ENCODE measurements at places on chromosomes 2 and 18.

GRCh38 chr2:72781480-72781879 is 44.4 kb downstream of the EXOC6B start:
- peaks cover 2% of the 10 kb centered on the region for H3K4me1 ChIP-seq
- H3K36me3 ChIP-seq: peaks cover 7% of the 10 kb centered on the region
- H3K4me3 ChIP-seq: no peak overlapping the region

DNA sequence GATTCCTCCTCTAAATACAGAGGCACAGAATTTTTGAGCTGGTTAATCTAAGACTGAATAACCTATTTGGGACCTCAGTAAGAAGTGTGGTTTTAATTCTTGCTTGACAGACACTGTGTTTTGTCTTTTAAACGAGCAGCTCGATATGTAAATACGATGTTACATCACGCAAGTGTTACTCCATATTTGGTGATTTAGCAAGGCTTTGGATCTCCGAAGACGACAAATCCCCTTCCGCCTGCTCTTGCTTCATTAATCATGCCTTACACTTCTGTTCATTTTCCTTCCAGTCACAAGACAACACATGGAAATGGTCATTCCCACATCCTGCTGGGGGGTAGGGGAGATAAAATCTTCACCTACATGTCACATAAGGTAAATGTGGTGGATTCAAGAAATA is 9.4 kb downstream of the BCL11A start:
- peaks cover 46% of the 10 kb centered on the region for H3K27me3 ChIP-seq
- H3K4me1 ChIP-seq: peaks cover 16% of the 10 kb centered on the region
- no peak overlapping the region for H3K27ac ChIP-seq
- H3K36me3 ChIP-seq: no peaks in the 10 kb centered on the region
- no peak for DNase-seq

DNA sequence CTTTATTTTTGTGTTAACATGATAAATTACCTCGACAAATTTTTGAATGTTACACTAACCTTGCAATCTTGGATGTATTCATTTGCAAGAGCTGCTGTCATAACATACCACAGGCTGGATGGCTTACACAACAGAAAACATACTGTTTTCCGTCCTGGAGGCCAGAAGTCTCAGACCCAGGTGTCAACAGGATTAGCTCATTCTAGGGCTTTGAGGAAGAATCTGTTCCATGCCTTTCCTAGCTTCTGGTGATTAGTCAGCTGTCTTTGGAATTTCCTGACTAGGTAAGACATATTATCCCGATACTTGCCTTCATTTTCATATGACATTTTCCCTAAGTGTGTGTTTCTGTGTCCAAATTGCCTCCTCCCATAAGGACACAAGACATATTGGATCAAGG is 188.6 kb upstream of the CDH19 start:
- no peaks in the 10 kb centered on the region for H3K4me1 ChIP-seq
- H3K4me3 ChIP-seq: no peak overlapping the region
- no peak for DNase-seq

DNA sequence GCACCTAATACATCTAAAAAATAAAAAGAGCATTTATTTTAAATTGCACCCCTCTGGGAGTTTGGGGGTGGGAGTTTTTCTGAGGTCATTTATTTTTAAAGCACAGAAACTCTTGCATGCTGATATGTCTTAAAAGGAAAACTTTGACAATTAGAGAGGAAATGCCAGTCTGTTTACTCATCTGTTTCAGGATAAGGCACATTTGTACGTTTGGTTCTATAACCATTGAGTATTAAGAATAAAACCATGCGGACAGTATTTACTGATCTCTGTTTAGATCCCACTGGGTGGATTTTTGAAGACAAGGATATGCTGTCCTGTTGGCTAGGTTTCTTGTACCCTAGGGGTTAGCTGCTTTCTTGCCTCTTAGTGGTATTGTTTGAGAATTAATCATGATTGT is 122.9 kb downstream of the TANC1 start:
- no peak for DNase-seq
- peaks cover 54% of the 10 kb centered on the region for H3K4me1 ChIP-seq
- H3K36me3 ChIP-seq: peaks cover 6% of the 10 kb centered on the region

GRCh38 chr2:112174383-112174782 is 36.2 kb downstream of the FBLN7 start:
- H3K4me3 ChIP-seq: no peak overlapping the region
- no peak overlapping the region for H3K27ac ChIP-seq
- H3K27me3 ChIP-seq: no peaks in the 10 kb centered on the region
- peaks cover 2% of the 10 kb centered on the region for H3K4me1 ChIP-seq
- DNase-seq: no peak

DNA sequence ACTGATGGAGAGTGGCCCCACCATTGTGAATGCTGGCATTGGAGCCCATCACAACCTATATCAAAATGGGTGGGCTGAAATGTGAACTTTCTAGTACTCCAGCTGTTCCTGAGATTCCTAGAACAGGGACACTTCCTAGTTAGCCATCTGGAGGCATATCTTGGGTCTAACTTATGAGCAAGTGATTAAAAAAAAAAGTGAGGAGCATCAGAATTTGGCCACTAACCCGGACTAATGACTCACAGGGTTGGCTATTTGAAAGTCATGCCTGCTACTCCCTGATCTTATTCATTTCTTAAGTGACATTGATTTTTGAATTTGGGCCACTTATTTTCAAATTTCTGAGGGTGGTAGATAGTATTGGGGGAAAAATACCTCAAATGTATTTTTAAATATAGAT is 216.6 kb downstream of the HRH4 start:
- no peak overlapping the region for H3K27ac ChIP-seq
- H3K4me3 ChIP-seq: no peak overlapping the region
- no peak for DNase-seq
- no peaks in the 10 kb centered on the region for H3K36me3 ChIP-seq

GRCh38 chr2:200208041-200208440 is 98.5 kb upstream of the SPATS2L start:
- H3K27me3 ChIP-seq: peaks cover 4% of the 10 kb centered on the region
- no peaks in the 10 kb centered on the region for H3K4me1 ChIP-seq
- DNase-seq: no peak
- H3K36me3 ChIP-seq: no peaks in the 10 kb centered on the region
- no peak overlapping the region for H3K4me3 ChIP-seq

Measured in activated naive CD8-positive, alpha-beta T cell treated with anti-CD3 and anti-CD28 coated beads, Interleukin-2, amount 50 U/mL, for 24 hours (primary cell).